ENCODE measurements at places on chromosomes 1 and 21.

- no peak for DNase-seq
Observed at GRCh38 chr1:242030071-242030470, 31.2 kb upstream of the MAP1LC3C start.

- no peak for DNase-seq
Observed at GRCh38 chr1:92184632-92185031, 33.1 kb upstream of the C1orf146 start.

DNA sequence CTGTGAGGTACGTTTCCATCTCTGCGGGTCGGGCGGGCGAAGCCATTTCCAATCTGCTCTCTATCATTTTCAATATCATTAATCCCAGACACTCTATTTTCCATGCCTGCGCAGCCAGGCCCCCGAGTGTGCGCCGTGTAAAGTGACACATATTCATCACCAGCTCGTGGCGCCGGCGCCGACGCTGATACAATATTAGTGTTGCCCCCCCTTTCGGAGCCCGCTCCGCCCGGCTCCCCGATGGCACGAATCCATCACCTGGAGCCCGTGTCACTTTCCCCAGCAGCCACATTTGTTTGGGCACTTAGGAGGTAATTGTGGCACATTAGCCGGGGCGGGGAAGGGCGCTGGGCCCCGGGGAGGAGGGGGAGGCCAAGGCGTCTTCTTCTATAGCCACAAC lies 33.7 kb upstream of the DMBX1 start:
- no peak for DNase-seq

- DNase-seq: no peak
Observed at GRCh38 chr21:43720539-43721166, 1.7 kb downstream of the PDXK start.

GRCh38 chr1:239717097-239717917 lies 330.9 kb downstream of the CHRM3 start:
- no peak for DNase-seq

DNA sequence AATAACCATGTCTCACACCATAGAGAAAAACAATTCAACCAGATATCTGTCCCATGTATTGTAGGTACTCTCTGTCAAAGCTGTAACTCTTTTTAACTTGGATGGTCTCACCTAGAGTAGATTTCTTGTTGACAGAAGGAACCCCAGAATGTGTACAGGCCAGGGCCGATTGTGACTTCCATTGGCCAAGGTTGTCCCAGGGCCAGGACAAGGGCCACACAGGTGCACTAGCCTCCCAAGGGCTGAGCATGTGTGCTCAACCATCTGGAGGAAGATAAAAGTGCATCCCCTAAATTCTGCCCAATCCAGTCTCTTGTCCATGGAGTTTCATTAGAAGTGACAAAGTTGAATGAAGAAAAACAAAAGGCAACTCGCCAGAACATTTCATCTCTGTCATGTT lies 51.8 kb downstream of the SETD4 start:
- no peak for DNase-seq

DNA sequence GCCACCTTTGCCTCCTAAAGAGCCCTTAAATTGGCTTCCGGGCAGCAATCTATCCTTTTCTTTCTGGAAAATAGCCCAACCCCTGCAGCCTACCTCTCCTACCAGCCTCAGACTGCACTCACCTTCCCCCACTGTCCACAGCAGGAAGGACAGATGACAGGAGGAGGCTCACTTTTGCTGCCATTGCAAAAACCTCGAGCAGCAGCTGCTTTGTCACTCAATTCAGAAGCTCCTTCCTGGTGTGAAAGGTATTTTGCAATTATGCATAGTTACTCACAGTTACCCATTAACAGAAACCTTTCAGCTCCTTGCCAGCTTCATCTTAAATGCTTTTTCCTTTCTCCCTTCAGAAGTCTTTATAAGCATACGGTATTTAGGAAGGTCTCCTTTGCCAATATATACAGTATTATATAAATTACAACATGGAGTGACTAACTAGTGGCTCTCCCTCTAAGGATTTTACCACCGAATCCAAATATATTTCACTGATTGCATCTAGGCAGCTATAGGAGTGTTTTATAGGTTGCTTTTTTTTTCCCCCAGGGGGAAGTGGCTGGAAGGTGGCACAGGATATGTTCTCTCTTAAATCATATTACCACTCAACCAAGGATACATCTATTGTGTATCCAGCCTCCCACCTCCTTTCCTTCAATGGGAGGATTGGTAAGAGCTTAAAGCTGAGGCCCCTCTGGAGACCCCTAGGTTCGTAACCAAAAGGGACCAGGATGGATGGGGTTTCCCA lies 142.1 kb upstream of the IPO9 start:
- no peak for DNase-seq

DNA sequence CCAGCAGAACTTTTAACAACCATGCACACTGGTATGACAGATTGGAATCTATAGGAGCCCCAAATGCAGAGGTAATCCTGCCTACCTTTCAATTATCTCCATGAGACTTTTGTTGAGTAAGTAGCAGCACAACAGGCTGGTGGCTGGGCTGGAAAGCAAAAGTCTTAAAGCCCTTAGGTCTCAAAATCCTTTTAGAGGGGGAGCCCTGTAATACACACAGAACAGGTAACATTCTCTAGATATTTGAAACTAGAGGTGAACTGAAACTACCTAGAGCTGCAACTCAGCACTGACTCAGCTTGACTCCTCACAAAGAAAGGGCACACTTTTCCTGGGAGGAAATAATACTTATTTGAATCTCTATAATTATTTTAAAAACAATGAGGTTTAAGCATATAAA lies 71.5 kb downstream of the CLCA4 start:
- no peak for DNase-seq

GRCh38 chr21:16084776-16085364 lies 355.1 kb downstream of the USP25 start:
- DNase-seq: peak; percentile 80

DNA sequence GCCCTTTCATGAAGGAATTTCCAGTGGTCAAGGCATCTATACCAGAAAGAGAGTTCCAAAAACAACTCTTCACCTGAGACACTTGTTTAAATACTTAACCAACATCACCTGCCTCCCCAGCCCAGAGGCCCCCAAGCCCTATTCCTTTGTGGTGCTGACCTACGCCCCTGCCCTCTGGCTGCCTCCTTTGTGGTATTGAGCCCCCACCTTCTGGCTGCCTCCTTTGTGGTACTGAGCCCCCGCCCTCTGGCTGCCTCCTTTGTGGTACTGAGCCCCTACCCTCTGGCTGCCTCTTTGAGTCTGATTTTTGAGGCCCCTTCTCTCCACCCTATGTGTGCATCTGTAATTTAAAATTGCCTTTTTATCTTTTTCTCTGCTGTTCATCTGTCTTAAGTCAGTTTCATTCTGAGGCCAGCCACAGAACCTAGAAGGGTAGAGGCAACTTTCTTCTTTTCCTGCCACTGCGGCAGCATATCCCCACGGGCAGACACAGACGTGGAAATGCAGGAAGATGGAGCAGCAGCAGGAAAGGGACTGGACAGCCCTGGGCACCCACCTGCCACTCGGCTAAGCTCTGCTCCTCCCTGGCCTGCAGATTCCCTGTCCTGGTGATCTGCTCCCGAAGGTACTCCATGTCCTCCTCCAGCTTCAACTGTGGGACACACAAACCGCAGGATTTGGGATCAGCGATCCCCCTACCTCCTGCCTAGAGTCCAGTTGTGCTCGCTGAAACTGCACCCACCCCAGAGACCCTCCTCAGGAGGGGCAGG lies 3.2 kb downstream of the TRIM17 start:
- no peak for DNase-seq

DNA sequence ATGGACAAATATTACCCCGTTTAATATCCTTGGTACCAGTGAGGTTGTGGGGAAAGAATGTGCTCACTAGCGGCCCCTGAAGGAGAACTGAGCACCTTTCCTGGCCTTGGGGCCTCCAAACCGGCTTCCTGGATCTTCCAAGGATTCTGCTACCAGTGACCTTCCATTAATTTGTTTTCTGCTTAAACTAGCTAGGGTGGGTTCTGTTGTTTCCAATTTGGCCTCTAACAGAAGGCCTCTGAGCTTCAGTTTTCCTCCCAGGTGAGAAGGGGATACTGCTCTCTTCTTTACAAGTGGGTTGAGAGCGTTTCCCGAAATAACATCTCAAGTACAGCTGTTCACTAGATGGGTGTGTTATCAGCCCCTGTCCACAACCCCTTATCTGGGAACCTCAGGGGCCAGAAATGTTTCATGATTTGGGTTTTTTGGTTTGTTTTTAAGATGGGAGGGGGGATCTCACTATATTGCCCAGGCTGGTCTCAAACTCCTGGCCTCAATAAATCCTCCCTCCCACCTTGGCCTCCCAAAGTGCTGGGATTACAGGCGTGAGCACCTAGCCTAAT lies 16.9 kb upstream of the IFNGR2 start:
- DNase-seq: no peak

DNA sequence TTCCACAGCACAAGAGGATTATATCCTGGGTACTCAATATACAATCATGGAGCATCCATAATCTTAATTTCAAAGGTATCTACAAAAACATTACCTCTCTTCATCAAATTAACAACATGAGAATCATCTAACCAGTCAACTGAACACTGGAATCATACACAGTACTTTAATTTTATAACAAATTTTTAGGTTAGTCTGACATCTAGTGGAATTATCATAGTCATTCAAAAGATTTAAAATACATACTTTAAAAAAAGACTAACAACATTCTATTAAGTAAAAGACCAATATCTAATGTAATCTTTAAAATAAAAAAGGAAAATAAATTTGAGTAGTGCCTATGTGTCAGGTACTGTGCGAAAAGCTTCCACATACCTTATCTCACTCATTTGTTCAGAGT lies 16.8 kb upstream of the SH3GLB1 start:
- DNase-seq: no peak

DNA sequence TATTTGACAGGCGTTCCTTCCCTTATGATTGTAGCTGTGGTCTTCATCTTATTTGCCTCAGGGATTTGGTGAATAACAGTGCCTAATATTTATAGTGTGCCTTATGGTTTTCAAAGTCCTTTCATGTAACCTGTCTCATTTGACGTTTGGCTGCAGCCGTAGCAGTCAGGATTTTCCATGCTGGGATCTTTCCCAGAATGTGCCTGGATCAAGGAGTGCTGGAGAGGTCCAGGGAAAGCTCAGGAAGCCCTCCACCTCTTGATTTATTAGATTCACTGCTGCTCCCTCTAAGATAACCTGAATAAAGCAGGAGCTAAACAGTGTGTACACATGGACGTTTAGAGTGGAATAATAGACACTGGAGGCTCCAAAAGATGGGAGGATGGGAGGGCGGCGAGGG lies 5.2 kb downstream of the C1orf21 start:
- DNase-seq: no peak

- DNase-seq: no peak
Observed at GRCh38 chr1:229607370-229607769, 18.6 kb downstream of the TAF5L start.

All from suprapubic skin (tissue), 4 donors.